ENCODE measurements at places on chromosomes 6 and 20.

DNA sequence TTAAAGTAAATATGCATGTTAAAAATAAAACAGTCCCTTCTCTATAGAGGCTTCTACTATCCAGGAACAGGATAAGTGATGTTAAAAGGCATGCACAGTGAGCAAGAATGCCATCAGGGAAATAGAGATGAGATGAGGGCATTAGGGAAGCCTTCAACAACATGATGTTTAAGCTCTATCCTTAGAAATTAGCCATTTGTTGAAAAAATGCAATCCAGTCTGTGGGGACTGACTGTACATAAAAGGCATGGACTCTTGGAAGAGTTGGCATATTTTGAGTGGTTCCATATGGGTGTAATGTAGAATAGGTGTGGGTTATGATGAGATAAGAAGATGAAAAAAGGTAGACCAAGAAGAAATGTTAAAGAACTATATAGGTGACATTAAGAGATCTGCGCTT is 5.8 kb downstream of the KIAA0319 start:
- DNase-seq, result no peak

DNA sequence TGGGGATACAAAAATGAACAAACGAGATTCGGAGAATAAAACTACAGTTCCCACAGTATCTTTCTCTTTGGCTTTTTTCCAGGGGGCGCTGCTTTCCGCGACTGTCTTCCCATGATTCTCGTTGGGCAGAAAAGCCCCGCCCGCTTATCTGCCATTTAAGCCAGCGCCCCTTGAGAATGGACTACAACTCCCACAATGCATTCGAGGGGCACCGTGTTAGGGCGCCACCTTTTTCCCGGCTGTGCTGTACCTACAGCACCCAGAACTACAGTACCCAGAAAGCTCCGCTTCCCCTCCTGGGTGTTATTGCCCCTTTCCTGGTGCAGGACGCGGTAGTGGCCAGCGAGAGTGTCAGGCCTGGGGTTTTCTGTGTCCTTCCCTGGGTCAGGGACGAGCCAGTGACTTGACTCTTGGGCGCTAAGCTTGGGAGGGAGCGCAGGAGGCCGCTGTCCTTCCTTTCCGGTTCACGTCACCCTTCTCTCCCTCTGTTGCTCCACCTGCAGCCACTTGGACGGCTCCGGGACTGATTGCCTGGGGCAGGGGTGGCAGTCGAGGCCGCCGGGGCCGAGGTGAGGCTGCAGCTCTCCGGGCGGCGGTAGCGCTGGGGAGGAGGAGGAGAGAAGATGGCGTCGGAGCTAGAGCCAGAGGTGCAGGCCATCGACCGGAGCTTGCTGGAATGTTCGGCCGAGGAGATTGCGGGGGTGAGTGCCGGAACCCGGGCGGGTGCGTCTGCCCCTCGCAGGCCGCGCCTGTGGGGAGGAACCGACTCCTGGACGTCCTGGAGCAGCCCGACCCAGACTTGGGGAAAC is at the start of gene UBR2:
Gene UBR2, plus strand, starts transcription at position 333 of the 809 bp plus-strand sequence. Its CDS starts 291 bp downstream, at position 624.
- peak; percentile 80 for DNase-seq

- DNase-seq, result no peak
Observed at GRCh38 chr20:64003960-64004725, 23.2 kb downstream of the PRPF6 start.

GRCh38 chr6:4367643-4368042 is 232.3 kb upstream of the ECI2 start:
- DNase-seq, result no peak

DNA sequence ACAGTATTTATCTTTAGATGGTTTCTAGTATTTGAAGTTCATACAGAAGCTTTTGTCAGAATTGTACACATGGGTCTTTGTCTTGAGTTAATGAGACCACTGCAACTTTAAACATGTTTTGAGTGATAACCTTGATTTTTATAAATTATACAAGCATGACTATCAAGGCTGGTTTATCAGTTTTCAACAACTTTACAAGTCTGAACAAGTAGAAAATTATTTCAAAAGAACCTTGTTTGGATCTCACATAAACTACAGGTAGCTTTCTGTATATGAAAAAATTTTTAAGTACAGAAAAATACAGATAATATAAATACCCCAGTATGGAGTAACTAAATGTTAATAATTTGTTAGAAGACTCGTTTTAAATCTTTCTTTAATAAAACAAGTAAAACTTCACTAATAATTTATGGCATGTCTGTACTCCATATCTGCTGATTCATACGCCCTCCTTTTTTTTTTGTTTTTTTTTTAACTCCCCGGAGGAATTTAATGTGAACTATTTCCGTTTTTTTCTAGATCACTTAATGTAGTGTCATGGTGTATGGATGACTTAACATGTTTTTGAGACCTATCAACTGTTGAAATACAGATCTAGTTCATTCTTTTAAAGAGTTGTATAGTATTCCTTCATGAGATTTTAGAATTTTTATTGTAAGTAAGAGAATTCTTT is 18.3 kb downstream of the VAPB start:
- no peak for DNase-seq

DNA sequence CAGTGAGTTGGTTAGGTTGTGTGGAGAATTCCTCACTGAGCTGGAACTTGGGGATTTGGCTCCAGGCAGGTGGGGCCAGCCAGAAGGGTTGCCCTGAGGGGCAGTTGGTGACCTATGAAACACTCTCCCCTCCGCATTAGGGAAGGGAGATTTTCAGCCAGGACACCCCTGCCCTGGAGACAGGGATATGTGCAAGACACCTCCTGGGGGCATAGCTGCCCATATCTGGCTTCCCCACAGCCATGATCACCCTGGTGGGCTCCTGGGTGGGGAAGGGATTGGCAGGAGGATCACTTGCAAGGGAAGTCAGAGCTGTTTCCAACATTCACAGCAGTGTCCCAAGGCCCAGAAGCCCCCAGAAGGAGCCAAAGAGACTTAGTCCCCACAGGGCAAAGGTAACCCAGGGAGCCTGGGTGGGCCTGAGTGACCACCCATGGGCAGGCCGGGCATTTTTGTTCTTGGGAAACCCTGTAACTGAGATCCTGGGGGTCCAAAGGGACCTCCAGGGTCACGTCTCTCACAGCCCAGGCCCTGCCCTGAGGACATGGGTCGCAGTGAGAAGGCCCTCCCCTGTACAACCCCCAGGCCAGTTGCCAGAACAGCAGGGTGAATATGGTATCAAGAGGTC is 145.8 kb downstream of the MRPL14 start:
- DNase-seq, result no peak

GRCh38 chr20:32524829-32525501 is 60.2 kb downstream of the NOL4L start:
- DNase-seq, result no peak

GRCh38 chr6:125357515-125358256 is 55.9 kb upstream of the HDDC2 start:
- DNase-seq, result no peak

GRCh38 chr6:13923527-13924145 is 1.1 kb upstream of the RNF182 start:
- no peak for DNase-seq

GRCh38 chr6:95819939-95820338 is 195.8 kb upstream of the FUT9 start:
- DNase-seq, result no peak

DNA sequence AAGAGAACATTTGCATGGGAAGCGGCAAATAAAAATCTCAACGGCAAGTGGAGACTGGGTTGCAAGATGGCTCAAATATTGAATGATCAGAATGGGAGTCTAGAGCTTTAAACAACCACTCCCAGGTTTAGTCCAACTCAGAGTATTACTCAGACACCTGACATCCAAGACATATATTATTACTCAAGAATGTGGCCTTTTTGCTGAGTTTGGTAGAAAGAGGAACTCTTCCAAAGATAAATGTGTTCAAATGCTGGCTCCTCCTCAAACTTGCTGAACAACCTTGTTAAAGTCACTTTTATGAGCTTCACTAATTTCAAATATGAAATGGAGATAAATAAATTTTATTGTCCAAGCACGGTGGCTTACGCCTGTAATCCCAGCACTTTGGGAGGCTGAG is 77.8 kb downstream of the ESR1 start:
- no peak for DNase-seq

DNA sequence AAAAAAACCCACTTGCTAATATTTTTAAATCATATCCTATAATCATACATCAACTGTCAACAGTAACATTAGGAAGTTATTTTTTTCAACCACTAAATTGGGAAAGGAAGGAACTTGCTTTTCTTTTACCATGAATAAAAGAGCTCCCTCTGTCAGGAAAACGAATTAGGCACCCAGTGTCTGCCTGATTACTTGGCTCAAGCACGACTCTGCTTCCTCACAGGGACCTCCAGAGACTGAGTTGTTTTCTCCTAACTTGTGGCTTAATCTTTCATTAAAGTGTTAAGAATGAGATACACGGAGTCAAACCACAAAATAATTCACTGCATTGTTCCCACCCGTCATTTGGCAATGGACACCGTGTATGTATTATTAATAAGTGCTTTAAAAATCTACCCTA is 1405.1 kb upstream of the EYS start:
- no peak for DNase-seq

DNA sequence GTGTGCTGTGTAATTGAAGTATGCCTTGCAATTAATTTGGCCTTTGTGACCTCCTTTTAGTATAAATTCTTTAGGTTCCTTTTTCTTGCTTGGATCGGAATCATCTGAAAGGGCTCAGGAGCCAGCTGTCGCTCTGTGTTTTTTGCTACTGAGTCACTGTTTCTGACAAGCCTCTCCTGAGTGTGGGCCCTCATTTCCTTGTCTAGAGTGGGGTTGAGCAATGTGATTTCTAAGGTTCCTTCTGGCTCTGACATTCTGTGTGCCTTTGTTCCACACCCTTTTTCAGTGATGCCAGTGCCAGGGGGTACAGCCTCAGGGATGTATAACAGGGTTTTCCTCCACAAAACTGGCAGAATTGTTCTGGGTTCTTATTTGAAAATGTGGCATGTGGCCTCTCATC is 26.5 kb downstream of the DAAM2 start:
- DNase-seq, result no peak

GRCh38 chr6:132548746-132549463 is 3.6 kb upstream of the TAAR8 start:
- DNase-seq, result no peak

DNA sequence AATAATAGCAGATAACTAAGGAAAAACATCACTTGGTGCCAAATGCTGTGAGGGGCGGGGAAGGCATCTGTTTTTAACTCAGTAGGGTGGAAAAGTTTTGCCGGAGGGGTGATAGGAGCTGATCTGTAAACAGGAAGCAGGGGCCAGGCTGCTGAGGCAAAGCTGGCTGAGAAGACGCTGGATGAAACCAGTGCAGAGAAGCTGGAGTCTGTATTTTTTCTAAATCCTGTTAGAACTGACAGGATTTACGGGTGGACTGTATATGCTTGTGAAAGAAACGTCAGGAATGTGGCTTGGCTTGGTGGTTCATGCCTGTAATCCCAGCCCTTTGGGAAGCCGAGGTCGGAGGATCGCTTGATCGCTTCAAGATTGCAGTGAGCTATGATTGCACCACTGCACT is 5.6 kb downstream of the PCMTD2 start:
- no peak for DNase-seq

DNA sequence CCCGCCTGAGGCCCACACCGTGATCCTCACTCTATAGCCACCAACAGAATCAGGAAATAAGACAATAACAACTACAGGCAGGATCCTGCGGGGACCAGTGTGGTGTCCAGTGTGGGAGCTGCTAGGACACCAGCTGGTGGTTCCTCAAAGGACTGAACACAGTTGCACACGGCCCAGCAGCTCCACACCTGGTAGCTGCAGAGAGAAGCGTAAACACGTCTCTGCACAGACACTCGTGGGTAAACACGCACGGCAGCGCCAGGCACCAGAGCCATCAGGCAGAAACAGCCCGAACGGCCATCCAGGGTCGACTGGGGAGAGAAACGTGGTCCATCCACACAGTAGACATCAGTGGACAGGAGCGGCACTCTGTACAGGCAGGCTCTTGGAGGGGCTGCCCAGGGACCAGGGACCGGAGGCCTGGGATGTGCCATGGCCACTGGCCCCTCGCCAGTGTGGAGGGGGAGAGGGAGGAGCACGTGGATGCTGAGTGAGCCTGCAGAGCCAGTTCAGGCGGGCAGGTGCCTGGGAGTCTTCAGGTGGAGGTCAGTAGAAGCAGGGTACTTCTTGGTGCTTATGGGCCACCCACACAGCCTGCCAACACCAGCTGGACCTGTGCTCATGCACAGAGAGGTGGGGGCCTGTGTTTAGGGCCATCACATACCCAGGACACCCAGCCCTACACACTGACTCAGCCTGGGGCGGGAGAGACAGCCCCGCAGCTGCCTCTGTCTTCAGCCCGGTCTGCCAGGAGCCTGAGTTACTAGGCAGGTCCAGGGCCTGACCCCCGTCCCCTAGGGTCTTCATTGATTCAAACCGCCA is 7.4 kb upstream of the LAMA5 start:
- DNase-seq, result no peak

DNA sequence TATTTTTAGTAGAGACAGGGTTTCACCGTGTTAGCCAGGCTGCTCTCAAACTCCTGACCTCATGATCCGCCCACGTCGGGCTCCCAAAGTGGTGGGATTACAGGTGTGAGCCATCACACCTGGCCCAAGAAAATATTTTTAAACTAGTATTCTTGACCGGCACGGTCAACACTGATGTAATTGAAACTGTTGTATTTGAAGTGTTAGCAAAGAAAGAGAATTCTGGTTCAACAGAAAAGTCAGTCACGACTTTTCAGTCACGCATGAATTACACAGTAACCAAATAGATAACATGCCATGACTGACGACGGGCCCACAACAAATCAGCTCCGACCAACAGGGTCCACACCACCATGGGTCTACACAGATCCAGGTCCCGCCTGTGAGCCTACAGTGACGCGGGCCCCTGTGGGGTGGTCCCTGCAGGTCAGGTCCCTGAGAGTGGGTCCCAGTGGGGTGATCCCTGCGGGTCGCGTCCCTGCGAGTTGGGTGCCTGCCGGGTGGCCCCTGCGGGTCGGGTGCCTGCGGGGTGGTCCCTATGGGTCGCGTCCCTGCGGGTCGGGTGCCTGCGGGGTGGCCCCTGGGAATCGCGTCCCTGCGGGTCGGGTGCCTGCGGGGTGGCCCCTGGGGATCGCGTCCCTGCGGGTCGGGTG is 1.0 kb downstream of the GMEB2 start:
- no peak for DNase-seq

- DNase-seq, result no peak
Observed at GRCh38 chr6:52576392-52577021, 353 bp downstream of the TRAM2 start.

DNA sequence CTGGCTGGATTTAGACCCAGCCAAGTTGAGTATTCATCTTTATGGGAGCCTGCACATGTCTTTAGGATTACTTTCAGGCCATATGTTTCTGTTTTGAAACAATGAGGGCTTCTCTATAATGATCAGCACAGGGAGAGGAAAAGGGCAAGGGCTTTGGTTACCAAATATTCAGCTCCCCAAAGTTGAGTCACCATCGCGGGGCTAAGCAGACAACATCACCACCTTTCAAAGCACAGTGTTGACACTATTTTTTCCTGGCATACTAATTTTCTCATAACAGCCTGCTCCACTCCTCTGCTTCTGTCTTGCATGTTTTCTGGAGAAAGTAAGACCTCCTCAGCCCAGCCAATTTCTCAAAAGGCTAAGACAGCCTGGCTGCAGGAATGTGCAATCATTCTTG is 4.9 kb downstream of the SCML4 start:
- DNase-seq, result no peak

- peak; percentile 1 for DNase-seq
Observed at GRCh38 chr6:12751694-12752325, 35.2 kb downstream of the PHACTR1 start.

All from stimulated activated CD4-positive, alpha-beta T cell treated with anti-CD3 and anti-CD28 coated beads, Interleukin-1b, Interleukin-23, amount 100 ng/mL, for 24 hours (primary cell).